ENCODE measurements at places on chromosomes 7 and 10. TPM values are rescaled to one million over a fixed set of nuclear protein-coding genes. Genes with fewer than 3 reads are reported as not detected.

MEOX2 gene
- not detected for total RNA-seq

NME8 gene
- not detected for total RNA-seq

POM121L12 gene
- total RNA-seq = not detected

SPDYE1 gene
- not detected for total RNA-seq

AGK gene
- total RNA-seq = 23.8 TPM

Data from smooth muscle cell of the umbilical artery (primary cell).